Gastroesophageal sphincter (tissue), 4 donors: ENCODE measurements at places on chromosomes 5 and 9. TPM values are rescaled to one million over a fixed set of nuclear protein-coding genes. Genes with fewer than 3 reads are reported as not detected.

GALNT12 gene
- 14.9 TPM for total RNA-seq

PCDHA13 gene
- 1.3 TPM for total RNA-seq

ZNF483 gene
- 15.7 TPM for total RNA-seq

PLCXD3 gene
- total RNA-seq, result 1.7 TPM

ECM2 gene
- 8.2 TPM for total RNA-seq

SCGB3A2 gene
- total RNA-seq, result not detected

FSTL4 gene
- total RNA-seq, result 0.47 TPM

NRARP gene
- total RNA-seq, result 11.3 TPM

CXCL14 gene
- 0.15 TPM for total RNA-seq

PCDHB7 gene
- total RNA-seq, result 3.0 TPM

FOXD4L5 gene
- total RNA-seq, result not detected

FAM240B gene
- not detected for total RNA-seq

KCNMB1 gene
- 72.7 TPM for total RNA-seq

CCDC69 gene
- total RNA-seq, result 290 TPM

OR1N2 gene
- total RNA-seq, result not detected

MAN1B1 gene
- total RNA-seq, result 30.2 TPM

ZNF367 gene
- 1.4 TPM for total RNA-seq

TAF11L7 gene
- not detected for total RNA-seq

SUSD3 gene
- total RNA-seq, result 1.5 TPM

IER5L gene
- total RNA-seq, result 8.7 TPM

LVRN gene
- total RNA-seq, result 5.5 TPM

AK1 gene
- 73.9 TPM for total RNA-seq

FOXE1 gene
- total RNA-seq, result not detected

RASEF gene
- total RNA-seq, result 0.31 TPM

PELO gene
- total RNA-seq, result 67.6 TPM

LRRC14B gene
- not detected for total RNA-seq
